Stimulated activated CD8-positive, alpha-beta memory T cell treated with anti-CD3 and anti-CD28 coated beads, Interleukin-15, amount 100 ng/mL, for 24 hours (primary cell): ENCODE measurements at places on chromosomes 2 and 18.

GRCh38 chr18:59769129-59769865, 72.1 kb upstream of the CCBE1 start:
- DNase-seq = no peak

DNA sequence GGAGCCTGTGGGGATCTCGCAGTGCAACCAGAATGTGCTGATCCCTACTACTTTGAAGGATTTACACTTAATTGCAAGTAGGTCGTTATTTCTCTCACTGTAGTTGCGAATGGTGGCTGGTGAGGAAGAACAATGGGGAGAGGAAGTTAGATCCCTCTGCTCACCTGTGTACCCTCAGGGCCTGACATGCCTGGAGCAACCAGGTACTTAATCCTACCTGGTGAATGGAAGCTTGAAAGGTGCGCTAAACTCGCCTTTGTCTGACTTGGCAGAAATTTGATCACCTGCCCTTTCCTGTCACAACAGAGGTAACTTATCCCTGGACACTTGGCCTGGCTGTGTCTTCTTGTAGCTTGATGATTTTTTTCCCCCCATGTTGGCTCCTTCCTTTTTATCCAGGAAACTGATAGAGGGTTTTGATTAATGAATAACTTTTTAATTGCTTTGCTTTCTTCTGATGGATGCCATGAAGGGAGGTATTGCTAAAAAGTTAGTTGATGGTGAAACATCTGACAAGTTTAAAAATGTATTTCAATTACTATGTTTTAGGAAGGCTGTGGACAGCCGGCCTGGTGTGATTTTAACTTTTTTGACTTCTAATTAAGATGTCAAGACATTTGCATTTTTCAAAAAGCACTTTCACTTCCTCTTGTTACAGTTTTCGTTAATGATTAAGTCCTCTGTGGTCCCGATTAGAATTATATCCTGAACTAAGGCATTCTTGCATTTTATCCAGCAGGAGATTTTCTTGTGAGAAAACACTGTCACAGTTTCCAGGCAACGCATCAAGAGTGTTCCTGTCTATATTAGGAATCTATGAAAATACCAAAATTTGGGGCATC, 9.2 kb downstream of the SGPP2 start:
- DNase-seq = no peak

GRCh38 chr18:29071869-29072268, 894.9 kb upstream of the CDH2 start:
- DNase-seq = no peak

GRCh38 chr2:226882606-226883005, 46.8 kb downstream of the RHBDD1 start:
- no peak for DNase-seq

DNA sequence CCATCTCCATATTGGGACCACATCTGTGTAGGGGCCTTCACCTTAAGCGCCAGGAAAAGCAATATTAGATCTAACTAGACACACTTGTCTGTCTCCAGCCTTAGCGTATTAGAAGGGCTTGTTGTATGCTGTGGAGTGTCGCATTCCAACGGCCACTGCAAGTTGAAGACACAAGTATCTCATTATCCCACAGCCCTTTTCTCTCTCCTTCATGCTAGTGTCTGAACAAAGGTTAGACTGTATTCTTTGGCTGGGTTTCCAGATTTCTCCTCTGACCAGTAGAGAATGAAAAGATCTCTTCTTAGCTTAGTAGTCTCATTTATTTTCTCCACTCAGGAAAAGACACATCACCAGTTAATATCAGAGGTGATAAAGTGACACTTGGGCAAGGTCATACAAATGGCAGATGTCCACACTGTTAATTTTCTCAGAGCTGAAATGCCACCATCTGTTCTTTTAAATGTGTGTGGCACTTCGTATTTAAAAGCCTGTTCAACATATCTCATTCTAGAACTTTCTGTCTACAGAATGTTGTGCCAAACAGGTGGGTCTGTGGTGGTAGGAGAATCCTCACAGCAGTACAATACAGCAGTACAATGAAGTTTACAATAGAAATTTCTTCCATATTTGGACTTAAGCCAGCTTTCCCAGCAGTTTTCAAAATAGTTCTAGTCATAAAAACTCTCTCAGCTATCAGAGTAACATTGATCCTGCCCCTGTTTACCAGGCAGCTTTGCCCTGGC, 94.0 kb upstream of the ITGA6 start:
- no peak for DNase-seq

- DNase-seq = no peak
These were observed 77.0 kb downstream of the ARHGEF33 start for GRCh38 chr2:38966678-38967077.

DNA sequence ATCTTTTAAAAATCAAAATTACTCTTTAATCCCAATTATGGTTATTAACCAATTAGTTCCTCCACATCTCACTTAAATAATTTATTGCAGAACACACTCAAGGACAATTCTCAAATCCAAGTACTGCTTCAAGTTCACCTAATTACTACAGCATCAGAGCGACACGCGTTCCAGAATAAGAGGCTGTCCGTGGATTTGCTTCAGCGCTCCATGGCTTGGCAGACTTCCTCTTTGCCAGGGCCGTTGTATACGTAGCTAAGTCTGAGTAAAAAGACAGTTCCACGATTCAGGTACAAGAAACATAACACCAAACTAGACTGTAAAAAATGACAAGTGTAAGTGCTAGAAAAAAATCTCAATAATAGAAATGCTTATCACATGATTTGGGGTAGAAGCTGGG, 153.2 kb upstream of the MYT1L start:
- DNase-seq = no peak

DNA sequence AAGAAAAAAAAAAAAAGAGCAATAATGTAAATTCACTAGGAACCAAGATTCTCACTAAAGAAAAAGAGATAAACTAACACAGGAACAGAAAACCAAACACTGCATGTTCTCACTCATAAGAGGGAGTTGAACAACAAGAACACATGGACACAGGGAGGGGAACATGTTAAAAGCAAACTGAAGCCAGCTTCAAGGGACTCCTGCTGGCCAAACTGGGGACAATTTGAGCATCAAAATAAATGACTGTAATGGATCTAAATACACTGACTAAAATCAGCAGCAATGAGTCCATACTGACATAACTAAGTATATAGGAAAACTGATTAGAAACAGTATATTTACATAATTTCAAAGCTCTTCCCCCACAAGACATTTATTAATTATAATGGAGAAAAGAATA, 73.0 kb downstream of the FARSB start:
- DNase-seq = no peak

- no peak for DNase-seq
These were observed 165.0 kb downstream of the ANTXR1 start for GRCh38 chr2:69177785-69178636.

GRCh38 chr18:54278615-54279014, 9.3 kb downstream of the POLI start:
- no peak for DNase-seq

DNA sequence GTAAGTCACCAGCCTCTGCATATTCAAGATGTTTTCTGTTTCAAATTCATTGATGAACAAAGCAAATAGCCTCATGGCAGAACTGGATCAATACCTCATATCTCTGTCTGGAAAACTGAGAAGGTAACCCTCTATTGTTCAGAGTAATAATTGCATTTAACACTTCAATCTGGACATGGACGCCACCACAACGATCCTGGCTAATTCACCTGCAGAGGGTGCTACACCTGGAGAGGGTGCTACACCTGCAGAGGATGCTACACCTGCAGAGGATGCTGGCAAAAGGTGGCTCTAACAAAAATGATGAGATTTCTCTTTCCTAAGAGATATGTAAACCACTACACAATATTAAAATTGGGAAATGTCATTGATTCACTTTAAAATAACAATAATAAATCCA, 183.1 kb upstream of the HNRNPA3 start:
- DNase-seq = no peak

GRCh38 chr2:42386682-42387081, 25.7 kb upstream of the COX7A2L start:
- no peak for DNase-seq

DNA sequence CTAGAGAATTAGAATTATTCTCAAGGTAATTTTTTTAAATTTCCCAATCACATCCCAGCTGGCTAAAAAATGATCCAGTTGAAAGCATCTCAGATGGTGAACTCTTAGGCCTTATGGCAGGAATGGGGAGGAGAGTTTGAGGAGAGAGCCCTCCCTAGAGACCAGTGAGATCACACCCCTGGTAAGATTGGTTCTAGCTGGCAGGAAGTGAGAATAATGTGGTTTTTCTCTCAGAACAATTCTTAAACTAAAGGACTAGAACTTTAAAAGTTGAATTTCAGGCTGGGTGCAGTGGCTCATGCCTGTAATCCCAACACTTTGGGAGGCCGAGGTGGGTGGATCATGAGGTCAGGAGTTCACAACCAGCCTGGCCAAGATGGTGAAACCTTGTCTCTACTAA, 120.2 kb downstream of the MYO3B start:
- DNase-seq = no peak

- no peak for DNase-seq
These were observed 95.6 kb upstream of the PDE1A start for GRCh38 chr2:182522405-182522896.

- no peak for DNase-seq
These were observed 72.7 kb upstream of the LYPD6B start for GRCh38 chr2:148965623-148966437.

DNA sequence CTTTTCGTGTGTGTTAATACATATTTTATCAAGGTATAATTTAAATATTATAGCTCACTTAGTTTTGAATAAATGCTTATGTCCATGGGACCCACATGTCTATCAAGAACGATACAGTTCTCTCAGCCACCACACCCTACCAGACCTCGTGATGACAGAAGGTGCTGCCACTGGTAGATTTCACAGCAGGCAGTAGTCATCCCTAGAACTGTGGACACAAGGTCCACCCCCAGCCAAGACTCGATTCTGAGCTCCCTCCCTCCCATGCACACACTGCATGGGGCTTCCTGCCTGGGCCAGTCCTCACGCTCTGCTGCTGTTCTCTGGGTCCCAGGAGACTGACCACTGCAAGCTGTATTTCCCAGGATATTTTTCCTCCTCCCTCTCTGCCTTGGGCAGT, 26.5 kb upstream of the CREB1 start:
- no peak for DNase-seq

- no peak for DNase-seq
These were observed 39.0 kb downstream of the MAIP1 start for GRCh38 chr2:199994371-199994770.

GRCh38 chr18:6239716-6240115, 175.0 kb downstream of the L3MBTL4 start:
- no peak for DNase-seq

DNA sequence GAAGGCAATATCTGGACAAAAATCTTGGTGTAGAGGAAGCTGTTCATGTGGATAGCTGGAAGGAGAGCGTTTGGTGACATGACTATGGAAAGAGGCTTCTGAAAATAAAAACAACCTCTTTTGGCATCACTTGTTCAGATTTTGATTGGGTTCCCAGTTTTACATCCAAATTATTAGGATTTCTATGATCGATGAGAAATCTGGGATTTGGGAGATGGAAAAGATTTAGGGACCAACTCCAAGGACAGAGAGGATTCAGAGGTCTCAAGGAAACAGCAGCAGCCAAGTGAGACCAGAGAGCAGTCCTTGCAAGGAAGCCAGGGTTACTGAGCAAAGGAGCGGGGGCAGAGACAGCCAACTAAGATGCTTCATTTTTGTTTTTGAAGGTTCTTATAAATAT, 441.7 kb downstream of the TRIB2 start:
- DNase-seq = no peak

GRCh38 chr2:204255526-204255925, 289.7 kb upstream of the PARD3B start:
- no peak for DNase-seq

- DNase-seq = no peak
These were observed 137.0 kb upstream of the DNMT3A start for GRCh38 chr2:25478736-25479135.

- DNase-seq = no peak
These were observed 583.4 kb upstream of the PKDCC start for GRCh38 chr2:41464395-41464794.
